Tibial nerve (tissue), 4 donors: ENCODE measurements at places on chromosomes 6 and 20.

GRCh38 chr6:148144917-148145521 lies 197.6 kb upstream of the SASH1 start:
- H3K4me1 ChIP-seq: no peaks in the 10 kb centered on the region
- no peaks in the 10 kb centered on the region for H3K27me3 ChIP-seq
- no peak overlapping the region for H3K4me3 ChIP-seq
- H3K27ac ChIP-seq: no peak overlapping the region

DNA sequence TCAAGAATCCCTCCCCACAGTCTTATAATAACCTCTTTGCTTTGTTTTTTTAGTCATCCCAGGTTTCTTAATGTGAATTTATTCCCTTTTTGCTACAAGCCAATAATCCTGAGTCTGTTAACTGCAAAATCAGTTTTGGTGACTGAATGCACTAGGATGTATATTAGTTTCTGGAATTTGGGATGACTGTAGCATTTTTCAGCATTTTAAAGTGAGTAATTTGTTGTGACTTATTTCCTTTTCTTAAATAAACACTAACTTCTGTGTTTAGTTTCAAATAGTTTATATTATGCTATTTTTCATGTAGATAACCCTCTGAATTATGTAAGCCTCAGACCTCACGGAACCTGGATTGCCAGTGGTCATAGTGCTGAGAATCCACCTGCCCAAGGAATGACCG lies 5.5 kb downstream of the CST1 start:
- DNase-seq: no peak
- H3K27ac ChIP-seq: no peak overlapping the region
- no peaks in the 10 kb centered on the region for H3K27me3 ChIP-seq
- no peaks in the 10 kb centered on the region for H3K4me1 ChIP-seq
- H3K4me3 ChIP-seq: no peak overlapping the region
- H3K36me3 ChIP-seq: no peaks in the 10 kb centered on the region

GRCh38 chr6:32814145-32814544 lies 2.7 kb downstream of the HLA-DOB start:
- H3K36me3 ChIP-seq: no peaks in the 10 kb centered on the region
- DNase-seq: no peak
- no peaks in the 10 kb centered on the region for H3K4me1 ChIP-seq
- no peak overlapping the region for H3K4me3 ChIP-seq
- no peak overlapping the region for H3K27ac ChIP-seq
- H3K27me3 ChIP-seq: no peaks in the 10 kb centered on the region

- no peaks in the 10 kb centered on the region for H3K36me3 ChIP-seq
- no peak overlapping the region for H3K27ac ChIP-seq
- H3K4me3 ChIP-seq: no peak overlapping the region
- H3K27me3 ChIP-seq: no peaks in the 10 kb centered on the region
- H3K4me1 ChIP-seq: peaks cover 3% of the 10 kb centered on the region
Measured at GRCh38 chr6:3136292-3137011, 17.9 kb downstream of the BPHL start.
